Fibroblast of lung (primary cell): ENCODE measurements at places on chromosomes 7 and 10. TPM values are rescaled to one million over a fixed set of nuclear protein-coding genes. Genes with fewer than 3 reads are reported as not detected.

Gene IL15RA
- 9.2 and 13.7 TPM in 2 replicates for total RNA-seq

Gene CYP2C9
- not detected in 2 replicates for total RNA-seq

Gene SHTN1
- 0.26 and 0.33 TPM in 2 replicates for total RNA-seq

Gene CPA2
- under 0.01 TPM in 1 of 2 replicates, not detected in the other for total RNA-seq

Gene ERVW-1
- not detected in 2 replicates for total RNA-seq

Gene MYOZ1
- total RNA-seq = 0.17 and 0.51 TPM in 2 replicates

Gene ADO
- total RNA-seq = 20.6 and 23.9 TPM in 2 replicates

Gene TAS2R3
- 1.3 and 2.8 TPM in 2 replicates for total RNA-seq

Gene GPR146
- total RNA-seq = 3.1 and 3.3 TPM in 2 replicates

Gene MASTL
- total RNA-seq = 6.4 and 9.2 TPM in 2 replicates

Gene BMS1
- 13.9 TPM in 2 replicates for total RNA-seq

GRCh38 chr7:156079156-156079555 is 266.9 kb upstream of the SHH start:
- H3K4me1 ChIP-seq = no peaks in the 10 kb centered on the region
- no peak overlapping the region for H3K4me3 ChIP-seq
- H3K27ac ChIP-seq = no peak overlapping the region
- no peak for DNase-seq
- no peaks in the 10 kb centered on the region for H3K36me3 ChIP-seq
- H3K27me3 ChIP-seq = no peaks in the 10 kb centered on the region

GRCh38 chr7:92875173-92875572 is 38.8 kb upstream of the CDK6 start:
- DNase-seq = no peak
- H3K27me3 ChIP-seq = no peaks in the 10 kb centered on the region
- H3K27ac ChIP-seq = no peak overlapping the region
- no peaks in the 10 kb centered on the region for H3K36me3 ChIP-seq
- H3K4me1 ChIP-seq = no peaks in the 10 kb centered on the region

GRCh38 chr10:124283949-124284250 is 134.8 kb downstream of the OAT start:
- no peaks in the 10 kb centered on the region for H3K36me3 ChIP-seq
- no peaks in the 10 kb centered on the region for H3K27me3 ChIP-seq
- no peaks in the 10 kb centered on the region for H3K4me1 ChIP-seq
- H3K27ac ChIP-seq = no peak overlapping the region
- DNase-seq = no peak
- H3K4me3 ChIP-seq = no peak overlapping the region

- H3K4me3 ChIP-seq = no peak overlapping the region
- no peaks in the 10 kb centered on the region for H3K27me3 ChIP-seq
- H3K27ac ChIP-seq = no peak overlapping the region
- DNase-seq = peak; percentile 65
- H3K36me3 ChIP-seq = no peaks in the 10 kb centered on the region
Measured at GRCh38 chr10:9342885-9343570, 1288.5 kb downstream of the GATA3 start.

DNA sequence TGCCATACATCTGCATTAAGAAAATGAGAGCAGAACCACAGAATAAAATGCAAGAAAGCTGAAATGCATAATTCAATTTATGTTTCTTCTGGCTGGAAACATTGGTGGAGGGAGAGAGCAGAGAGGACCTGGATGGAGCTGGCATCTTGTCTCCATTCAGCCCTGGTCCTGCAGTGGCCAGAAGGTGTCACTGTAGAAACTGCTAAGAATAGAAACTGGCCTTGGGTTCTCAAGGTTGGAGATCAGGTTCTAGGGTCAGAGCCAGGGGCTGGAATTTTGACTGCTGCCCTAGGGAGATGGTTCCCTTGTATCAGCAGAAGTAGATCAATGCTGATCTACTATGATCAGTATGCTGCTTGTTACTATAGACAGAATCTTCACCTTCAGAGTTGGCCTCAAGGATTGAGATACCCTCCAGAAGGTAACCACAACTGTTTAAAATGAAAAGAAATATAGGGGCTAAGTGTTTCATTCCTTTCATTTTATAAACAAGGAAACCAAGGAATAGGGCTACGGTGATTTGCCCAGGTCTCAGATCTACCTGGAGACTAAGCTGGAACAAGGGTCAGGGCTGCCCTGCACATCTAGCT is 13.1 kb downstream of the TAS2R41 start:
- peaks cover 11% of the 10 kb centered on the region for H3K4me1 ChIP-seq
- no peaks in the 10 kb centered on the region for H3K36me3 ChIP-seq
- H3K27me3 ChIP-seq = no peaks in the 10 kb centered on the region
- H3K27ac ChIP-seq = no peak overlapping the region
- no peak overlapping the region for H3K4me3 ChIP-seq
- no peak for DNase-seq

DNA sequence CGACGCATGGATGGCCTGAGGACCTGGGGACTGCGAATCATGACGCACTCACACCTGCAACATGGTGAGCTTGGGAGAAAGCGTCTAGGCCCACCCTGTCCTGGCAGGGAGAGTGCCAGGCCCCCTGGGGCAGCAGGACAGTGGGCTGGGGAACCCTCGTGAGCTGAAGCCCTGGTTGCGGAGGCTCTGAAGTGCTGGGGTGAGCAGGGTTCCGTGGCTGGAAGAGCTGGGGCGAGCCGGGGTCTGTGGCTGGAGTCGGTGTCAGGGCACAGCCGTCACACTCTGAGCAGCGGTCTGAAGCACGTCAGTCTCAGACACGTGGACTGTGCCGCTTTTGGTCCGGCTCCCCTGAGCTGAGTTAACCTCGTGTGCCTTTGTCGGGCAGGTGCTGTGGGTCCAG is 4.7 kb downstream of the SUN1 start:
- no peak overlapping the region for H3K4me3 ChIP-seq
- H3K27ac ChIP-seq = no peak overlapping the region
- H3K4me1 ChIP-seq = peaks cover 12% of the 10 kb centered on the region

- H3K27me3 ChIP-seq = no peaks in the 10 kb centered on the region
- no peak for DNase-seq
- H3K4me3 ChIP-seq = no peak overlapping the region
- no peak overlapping the region for H3K27ac ChIP-seq
- H3K4me1 ChIP-seq = no peaks in the 10 kb centered on the region
Measured at GRCh38 chr7:139635526-139636302, 112.2 kb downstream of the CLEC2L start.

GRCh38 chr10:49387071-49387470 is 8.8 kb downstream of the DRGX start:
- H3K27me3 ChIP-seq = peaks cover 13% of the 10 kb centered on the region
- no peak overlapping the region for H3K4me3 ChIP-seq
- H3K4me1 ChIP-seq = no peaks in the 10 kb centered on the region

- no peaks in the 10 kb centered on the region for H3K27me3 ChIP-seq
- no peak overlapping the region for H3K27ac ChIP-seq
- peak; percentile 23 for DNase-seq
Measured at GRCh38 chr10:34172936-34173533, 642.1 kb downstream of the PARD3 start.

GRCh38 chr10:114282526-114282925 is 43.5 kb downstream of the VWA2 start:
- peaks cover 3% of the 10 kb centered on the region for H3K4me1 ChIP-seq
- peaks cover 22% of the 10 kb centered on the region for H3K27me3 ChIP-seq
- no peak for DNase-seq

DNA sequence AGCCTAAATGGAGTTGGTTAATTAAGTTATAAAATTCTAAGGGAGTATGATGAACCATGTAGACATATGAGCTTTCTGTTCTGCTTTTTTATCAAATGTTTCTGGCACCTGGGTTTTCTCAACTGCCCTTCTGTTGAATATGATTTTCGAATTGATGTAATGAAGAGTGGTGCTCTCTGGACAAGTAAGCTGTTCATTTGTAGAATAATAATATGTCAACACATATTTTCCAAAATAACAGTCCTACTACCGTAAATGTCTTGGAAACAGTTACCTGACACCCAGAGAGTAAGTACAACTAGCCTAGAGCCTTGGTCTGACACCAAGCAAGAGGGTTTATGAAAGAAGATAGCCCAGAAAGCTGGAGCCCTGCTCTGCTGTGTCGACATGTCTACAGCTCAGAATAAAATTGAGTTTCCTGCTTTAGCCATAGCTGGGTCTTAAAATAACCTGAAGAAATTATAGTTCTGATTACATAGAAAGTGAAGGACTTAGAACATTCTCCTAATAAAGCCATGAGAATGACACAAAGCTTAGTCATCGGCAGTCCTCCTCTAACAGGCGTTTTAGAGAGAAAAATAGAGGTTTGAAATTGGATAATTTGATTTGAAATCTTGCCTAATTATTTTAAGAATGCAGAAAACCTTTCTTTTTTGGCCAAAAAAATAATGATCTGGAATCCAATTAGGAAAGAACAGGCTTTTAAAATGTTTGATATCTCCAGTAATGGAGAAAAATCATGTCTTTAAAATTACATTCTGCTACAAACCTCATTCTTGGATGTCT is 25.1 kb downstream of the HDAC9 start:
- H3K27me3 ChIP-seq = no peaks in the 10 kb centered on the region
- H3K4me1 ChIP-seq = peaks cover 3% of the 10 kb centered on the region
- peak overlapping the region; percentile 26 for H3K27ac ChIP-seq
